Activated T-helper 2 cell treated with anti-CD3 and anti-CD28 coated beads, Interferon-gamma antibody, Interleukin-2, Interleukin-4, amounts not matched to agents 10 μg/mL and 5 μg/mL and 100 μg/mL, durations not matched to agents 14 hours and 24 hours and 36 hours (primary cell): ENCODE measurements at places on chromosomes 4 and X.

DNA sequence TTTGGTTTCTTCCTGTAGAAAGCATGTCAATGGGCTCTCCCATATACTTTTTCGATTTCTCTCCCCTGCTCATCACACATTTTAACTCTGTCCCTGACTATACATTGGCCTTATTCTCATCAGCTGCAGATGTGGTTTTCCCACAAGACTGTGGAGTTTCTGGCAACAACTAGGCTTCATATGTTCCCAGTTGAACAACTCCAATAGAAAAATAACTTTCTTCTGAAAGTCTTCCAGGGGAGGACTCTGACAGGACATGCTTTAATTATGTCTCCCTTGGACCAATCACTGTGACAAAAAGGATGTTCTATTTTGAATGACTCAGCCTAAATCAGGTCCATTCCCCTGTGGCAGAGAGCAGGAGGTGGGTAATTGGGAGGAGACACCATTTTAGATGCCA lies 28.1 kb downstream of the SPANXC start:
- DNase-seq = no peak

GRCh38 chrX:81378560-81378959 lies 176.7 kb downstream of the SH3BGRL start:
- DNase-seq = no peak

GRCh38 chr4:184432127-184432922 lies 42.0 kb downstream of the IRF2 start:
- DNase-seq = no peak

- no peak for DNase-seq
These were observed 310.8 kb downstream of the AFF2 start for GRCh38 chrX:148811236-148811635.
